Hematopoietic multipotent progenitor cell (in vitro differentiated cells): ENCODE measurements at places on chromosomes 11 and 22.

GRCh38 chr11:91998481-91998880, 226.1 kb upstream of the FAT3 start:
- no peak for DNase-seq

DNA sequence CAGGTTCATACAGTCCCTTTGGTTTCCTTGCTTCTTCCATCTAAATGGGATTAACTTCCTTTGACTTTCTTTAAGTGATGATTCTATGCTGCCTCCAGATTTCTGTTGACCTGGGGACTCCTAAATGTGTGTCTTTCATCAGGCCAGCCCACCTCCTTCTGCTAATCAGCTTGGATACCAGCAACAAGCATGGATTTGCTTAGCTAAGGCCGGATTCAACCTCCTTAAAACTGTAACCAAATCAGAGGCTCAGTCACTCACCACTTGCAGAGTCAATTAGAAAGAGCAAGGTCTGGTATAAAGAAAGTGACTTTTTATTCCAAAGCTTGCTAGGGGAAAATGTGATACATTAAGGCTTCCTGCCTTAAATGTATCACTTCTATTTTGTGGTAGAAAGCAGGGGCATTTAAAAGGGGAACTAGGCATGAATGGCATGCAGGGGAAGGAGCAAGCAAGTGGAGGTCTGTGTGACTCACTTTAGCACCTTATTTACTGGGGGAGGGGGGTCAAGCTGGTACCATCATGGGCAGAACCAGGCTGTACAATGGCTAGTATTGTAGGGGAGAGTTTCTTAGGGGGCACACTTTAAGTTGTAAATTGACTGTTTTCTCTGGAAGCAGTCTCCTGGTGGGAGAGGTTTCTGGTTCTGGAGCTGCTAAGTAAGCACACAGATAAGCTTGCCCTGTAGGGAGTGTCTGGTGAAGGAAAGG, 239.0 kb upstream of the PDGFD start:
- no peak for DNase-seq

DNA sequence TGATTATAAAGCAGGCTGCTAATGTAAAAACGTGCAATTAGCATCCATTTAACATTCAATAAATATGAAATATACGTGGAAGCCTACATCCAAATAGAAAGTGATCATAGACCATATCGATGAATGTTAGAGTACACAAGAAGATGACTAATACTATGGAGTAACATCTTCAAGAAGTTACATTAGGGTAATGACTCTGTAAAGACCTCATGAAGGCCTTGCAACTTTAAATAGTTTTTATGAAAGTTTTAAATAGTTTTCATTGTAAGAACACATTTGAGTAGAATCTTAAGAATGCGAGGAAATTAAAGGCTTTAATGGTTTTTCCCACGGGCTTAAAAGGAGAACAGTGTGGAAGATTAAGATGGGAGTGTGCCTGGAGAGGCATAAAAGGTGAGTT, 1.4 kb downstream of the TRIM34 start:
- no peak for DNase-seq

- no peak for DNase-seq
Measured at GRCh38 chr11:130876100-130876499, 40.2 kb downstream of the SNX19 start.

- DNase-seq, result no peak
Measured at GRCh38 chr11:78667461-78667860, 92.8 kb upstream of the NARS2 start.
